ENCODE measurements at places on chromosomes 7 and 10.
A peak's percentile ranks its signal among the peaks of the same experiment; 100 is the strongest.

- DNase-seq, result no peak
These were observed 706.6 kb downstream of the INHBA start for GRCh38 chr7:40996233-40996677.

GRCh38 chr10:89646889-89647657, 2.0 kb upstream of the PANK1 start:
- no peak for DNase-seq

DNA sequence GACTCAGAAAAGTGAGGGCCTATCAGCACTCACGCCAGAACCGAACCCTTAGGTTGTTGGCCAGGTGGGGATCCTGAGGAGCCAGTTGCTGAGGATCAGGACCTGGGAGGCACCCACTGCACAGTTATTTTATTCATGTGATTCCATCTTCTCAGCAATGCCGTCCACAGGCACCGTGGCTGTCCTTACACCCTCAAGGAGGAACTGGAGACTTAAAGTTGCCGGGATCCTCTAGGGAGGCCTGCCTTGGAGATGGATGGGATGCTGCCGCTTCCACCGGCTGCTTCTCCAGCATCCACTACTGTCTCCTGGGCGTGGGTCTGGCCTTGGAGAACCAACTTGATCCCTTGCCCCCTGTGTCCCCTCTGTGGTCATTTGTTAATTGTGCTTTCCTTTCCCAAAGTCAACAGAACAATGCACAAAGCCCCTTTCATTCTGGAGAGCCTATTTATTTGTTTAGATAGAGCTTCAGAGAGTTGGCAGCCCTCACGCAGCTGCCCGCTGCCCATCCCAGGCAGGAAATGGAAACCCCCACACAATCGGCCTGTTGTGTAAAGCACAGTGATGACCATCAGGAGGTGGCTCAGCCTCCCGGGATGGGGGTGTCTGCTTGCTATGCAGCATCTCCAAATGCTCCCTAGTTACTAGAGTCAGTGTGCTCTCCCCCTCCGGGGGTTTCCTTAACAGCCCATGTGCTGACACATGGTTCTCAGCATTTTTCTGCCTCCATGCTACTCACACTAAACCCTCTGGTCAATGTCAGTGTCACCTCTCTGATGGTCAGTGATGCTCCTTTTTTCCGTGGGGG, 52.9 kb upstream of the IGFBP3 start:
- DNase-seq, result peak; percentile 58

DNA sequence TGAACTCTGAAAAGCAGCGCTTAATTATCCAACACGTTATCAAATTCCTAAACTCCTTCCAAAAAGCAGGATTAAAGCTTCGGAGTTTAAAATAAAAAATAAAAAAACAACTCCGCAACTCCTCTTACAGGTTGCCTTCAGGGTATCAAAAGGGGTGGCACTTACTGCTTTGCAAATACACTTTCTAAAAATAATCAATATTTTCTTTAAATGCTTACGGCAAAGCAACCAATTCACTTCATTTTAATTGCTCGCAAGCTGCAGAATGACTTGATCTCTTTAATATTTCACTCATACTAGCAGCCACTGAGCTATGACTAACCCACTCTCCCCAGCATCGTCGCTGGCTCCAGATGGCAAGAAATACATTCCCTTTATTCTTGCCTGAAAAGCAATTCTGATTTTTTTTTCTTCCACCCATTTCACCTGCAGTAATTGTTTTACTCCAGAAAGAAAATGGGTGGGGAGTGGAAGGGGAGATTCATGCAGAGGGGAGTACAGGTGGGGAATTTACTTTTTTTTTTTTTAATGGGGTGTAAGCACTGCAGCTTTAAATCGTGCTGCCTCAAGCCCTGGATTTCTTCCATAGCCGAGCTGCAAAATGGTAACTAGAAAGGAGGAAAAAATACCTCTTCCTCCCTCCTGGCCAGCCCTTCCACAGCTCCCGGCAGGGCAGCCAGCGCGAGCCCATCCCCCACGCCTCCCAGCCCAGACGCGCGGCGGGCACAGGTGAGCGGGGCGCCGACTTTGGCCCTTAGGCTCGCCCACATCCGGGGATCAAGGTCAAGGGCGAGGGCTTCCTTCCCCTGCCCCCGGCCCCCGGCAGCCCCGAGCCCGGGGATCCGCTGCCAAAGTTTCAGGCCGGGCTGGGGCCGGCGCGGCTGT, 54.2 kb upstream of the FHIP2A start:
- no peak for DNase-seq

- no peak for DNase-seq
These were observed 178.1 kb downstream of the ELFN1 start for GRCh38 chr7:1848013-1848640.

- no peak for DNase-seq
These were observed 69.8 kb downstream of the C10orf143 start for GRCh38 chr10:130040817-130041330.

- DNase-seq, result no peak
These were observed 69.1 kb upstream of the PTER start for GRCh38 chr10:16367621-16368292.

GRCh38 chr10:45460235-45460878, 86.3 kb downstream of the ALOX5 start:
- DNase-seq, result no peak

- DNase-seq, result no peak
These were observed 14.9 kb downstream of the DYDC2 start for GRCh38 chr10:80371467-80371866.

GRCh38 chr7:3657206-3657605, 356.2 kb downstream of the SDK1 start:
- no peak for DNase-seq

DNA sequence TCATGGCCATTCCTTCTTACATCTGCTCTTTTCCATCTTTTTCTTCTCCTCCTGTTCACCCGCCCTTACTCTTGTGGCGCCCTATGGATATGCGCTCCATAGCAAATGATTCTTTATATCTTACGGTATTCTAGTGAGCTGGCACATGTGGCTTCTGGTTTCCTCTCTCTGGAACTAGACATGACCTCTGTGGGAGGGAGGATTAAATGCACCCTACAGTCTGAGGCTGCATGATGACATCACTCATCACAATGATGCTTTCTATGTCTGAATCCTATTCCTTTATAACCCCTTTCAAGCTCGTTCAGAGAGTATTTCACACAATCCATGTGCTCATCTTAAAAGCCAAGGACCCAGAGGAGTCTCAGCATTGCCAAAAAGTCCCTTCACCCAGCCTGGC, 153.3 kb downstream of the EGFR start:
- no peak for DNase-seq

- DNase-seq, result no peak
These were observed 77.1 kb upstream of the FGFR2 start for GRCh38 chr10:121675344-121675743.

GRCh38 chr7:76069238-76069638, 21.3 kb downstream of the MDH2 start:
- DNase-seq, result peak; percentile 40

DNA sequence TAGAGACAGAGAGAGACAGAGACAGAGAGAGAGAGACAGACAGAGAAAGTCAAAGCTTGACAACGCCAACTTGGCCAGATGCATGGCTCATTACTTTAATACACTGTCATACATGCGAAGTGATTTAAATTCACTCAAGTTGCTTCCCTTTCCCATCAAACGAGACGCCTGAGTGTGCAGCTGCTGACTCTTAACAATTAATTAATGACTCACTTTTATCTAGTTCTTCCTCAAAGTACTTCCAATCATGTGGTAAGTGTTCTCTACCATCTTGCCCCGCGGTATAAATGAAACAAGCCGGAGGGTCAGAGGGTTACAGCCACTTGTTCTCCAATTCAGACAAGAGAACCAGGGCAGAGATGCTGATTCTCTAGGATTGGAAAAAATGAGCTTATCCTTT, 90.8 kb downstream of the SFMBT2 start:
- no peak for DNase-seq

DNA sequence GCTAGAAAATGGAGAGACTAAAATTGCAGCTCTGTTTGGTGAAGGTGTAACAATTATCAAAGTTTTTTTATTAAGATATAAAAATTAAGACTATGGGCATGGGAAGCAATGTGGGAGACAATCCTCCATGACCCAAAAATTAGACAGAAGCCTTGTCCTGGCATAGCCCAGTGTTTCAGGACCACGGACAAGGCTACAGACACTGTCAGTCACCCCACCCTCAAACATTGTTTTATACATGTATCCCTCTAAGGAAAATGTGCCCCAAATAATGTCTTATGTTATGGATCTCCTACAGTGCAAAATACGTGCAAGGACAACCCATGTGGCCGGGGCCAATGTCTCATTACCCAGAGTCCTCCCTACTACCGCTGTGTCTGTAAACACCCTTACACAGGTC, 24.0 kb downstream of the HABP2 start:
- no peak for DNase-seq

GRCh38 chr7:100475549-100475948, 3.5 kb downstream of the TSC22D4 start:
- no peak for DNase-seq

DNA sequence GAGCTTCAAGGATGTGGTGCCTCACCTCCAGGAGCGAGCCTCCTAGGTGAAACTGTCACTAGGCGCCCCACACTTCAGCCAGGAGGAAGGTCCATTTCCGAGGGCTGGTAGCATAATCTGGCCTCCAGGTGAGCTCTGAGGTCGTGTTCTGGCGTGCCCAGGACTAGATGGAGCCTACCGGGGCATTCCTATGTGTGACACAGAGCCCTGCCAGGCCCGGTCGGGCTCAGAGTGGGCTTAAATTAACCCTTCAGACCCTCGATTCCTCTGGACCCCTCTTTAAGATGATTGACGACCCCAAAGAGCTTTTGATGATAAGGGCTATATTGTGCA, 233.1 kb downstream of the EBF3 start:
- no peak for DNase-seq

GRCh38 chr7:25765110-25765655, 386.8 kb upstream of the NFE2L3 start:
- no peak for DNase-seq

DNA sequence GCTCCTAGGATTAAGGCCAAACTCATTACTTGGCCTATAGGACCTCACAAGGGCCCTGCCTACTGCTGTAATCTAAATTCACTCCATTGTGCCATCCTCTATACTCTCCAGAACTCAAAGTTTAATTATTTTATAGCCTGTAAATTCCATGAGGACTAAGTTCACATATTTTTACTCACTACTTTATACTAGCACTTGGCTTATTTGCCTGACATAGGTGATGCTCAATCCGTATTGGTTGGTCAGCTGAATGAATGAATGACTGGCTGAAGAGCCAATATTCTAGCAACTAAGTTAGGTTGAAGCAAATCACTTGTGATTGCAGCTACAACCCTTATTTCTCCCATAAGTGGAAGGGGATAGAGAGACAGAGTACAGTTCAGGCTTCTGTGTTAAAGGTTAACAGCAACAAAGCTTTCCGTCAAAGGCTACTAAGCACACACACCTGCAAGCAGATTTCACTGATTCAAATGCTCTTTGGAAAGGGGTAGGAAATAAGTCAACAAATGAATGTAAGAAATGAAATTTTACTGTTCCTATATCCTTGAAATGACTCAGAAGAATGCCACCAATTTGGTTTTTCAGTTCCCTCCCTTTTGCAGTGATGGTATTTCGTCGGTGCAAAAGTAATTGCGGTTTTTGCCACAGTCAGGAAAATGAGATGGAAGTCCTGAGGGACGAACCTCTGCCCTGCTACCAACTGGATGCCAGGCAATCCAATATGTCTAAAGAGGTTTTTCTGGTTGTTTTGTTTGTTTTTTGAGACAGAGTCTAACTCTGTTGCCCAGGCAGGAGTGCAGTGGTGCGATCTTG, 120.7 kb downstream of the COL28A1 start:
- DNase-seq, result no peak

DNA sequence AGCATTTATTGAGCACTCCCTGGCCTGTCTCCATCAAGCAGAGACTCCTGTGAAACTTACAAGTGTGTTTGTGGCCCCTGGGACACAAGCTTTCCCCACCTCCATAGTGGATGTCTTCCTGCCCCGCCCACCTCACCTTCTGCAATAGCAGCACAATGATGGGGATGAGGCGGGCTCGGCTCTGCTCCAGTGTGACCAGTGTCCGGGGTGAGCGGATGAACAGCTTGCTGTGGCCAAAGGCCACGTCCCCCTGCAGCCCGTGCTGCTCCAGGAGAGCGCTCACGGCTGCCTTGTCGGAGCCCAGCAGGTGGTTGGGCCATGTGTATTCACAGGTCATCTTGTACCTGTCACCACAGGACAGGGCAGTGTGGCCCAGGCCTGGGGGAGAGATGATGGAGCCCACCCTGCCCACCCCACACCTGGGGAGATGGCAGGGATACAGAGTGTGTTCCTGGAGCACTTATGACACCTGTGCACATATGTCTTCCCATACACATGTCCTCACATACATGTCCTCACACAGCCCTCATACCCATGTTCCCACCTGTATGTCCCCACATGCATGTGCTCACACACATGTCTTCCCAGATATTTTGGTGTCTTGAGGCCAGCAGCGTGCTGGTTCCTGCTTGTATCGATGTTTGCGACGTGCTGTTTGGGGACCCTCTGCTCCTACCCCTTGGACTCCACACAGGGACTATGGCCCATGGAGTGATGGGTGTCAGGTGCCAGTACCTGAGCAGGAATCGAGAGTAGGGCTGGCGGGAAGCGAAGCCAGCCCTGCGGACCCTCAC, 12.7 kb downstream of the MYO1G start:
- DNase-seq, result no peak

GRCh38 chr7:53993224-53993623, 549.0 kb upstream of the VSTM2A start:
- no peak for DNase-seq

DNA sequence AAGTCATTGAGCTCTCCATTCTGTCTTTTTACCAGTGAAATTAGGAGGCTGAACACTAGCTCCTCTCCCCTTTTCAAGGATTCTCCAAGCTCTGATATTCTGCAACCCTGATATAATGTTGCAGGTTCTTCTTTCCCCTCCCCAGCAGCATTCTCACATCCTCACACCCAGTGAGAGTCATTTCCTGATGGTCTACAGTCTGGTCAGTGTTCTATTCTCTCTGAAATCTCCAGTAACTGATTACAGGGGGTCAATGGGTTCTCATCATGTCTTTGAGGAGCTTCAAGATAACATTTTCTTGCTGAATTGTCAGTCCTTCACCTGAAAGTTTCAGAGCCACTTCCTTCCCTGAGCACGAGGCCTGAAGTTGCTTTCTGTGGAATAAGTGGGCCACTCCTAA, 299.4 kb downstream of the PTEN start:
- no peak for DNase-seq
